ENCODE measurements at places on chromosomes 12 and 14.

DNA sequence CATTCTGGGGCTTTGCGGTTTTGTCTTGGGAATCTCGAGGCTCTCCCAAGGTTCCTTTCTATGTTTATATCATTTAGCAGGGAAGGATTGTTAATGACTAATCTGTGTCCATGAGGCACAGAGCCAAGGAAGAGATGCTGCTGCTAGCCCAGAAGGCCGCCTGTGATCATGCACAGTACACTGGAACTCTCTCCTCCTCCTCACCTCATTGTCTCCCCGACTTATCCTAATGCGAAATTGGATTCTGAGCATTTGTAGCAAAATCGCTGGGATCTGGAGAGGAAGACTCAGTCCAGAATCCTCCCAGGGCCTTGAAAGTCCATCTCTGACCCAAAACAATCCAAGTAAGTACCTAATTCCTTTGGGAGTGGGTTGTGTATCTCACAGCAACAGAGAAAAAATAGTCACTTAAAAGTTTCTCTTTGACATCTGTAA is at the start of gene NR1H4:
TSS of gene NR1H4 (plus strand) at position 151 of the 435 bp plus-strand sequence. CDS start 19,458 bp downstream, outside the sequence.
- no peak for DNase-seq

GRCh38 chr14:103731916-103732867 is 16.6 kb downstream of the ZFYVE21 start:
- DNase-seq = no peak

GRCh38 chr12:104508752-104509446 is 52.2 kb downstream of the CHST11 start:
- no peak for DNase-seq

GRCh38 chr12:128817111-128818015 is 6.4 kb downstream of the SLC15A4 start:
- no peak for DNase-seq

- peak; percentile 59 for DNase-seq
These were observed 1.0 kb upstream of the CDK17 start for GRCh38 chr12:96401076-96401871.

DNA sequence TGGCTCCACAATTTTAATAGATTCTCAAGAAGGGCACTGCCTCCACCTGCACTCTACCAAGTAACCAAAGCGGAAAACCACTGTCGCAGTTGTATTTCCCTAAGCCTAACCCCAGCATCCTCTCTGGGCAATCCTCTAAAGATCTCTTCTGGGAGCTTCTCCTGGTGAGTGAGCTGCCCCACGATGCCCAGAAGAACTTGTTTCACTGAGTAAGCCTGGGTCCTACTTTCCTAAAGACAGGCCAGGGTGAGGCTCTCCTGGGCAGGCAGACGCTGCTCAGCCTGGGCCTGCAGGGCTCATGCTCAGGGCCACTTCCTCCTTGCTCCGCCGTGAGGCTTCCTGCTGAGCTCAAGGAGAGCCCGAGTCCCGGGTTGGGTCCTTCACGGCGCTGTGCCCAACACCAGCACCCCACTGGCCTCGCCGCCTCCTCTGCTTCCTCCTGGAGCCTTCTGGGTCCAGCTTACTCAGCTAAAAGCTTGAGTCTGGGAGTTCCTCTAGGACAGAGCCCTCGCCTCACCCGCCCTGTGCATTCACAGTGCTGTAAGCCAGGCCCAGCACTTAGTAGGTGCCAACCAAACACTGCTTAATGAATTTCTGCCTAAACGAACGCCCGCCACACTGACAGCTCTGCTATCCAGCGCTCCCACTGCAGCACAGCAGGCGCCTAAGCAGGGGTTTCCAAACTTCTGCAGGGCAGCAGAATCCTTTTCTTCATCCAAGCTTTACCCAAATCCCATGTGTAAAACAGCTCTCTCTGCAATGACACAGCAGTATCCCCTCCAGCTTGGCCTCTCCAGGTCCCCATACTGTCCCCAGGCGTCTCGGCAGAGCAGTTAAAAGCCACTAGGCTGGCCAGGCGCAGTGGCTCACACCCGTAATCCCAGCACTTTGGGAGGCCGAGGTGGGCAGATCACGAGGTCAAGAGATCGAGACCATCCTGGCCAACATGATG is 5.7 kb downstream of the RAB35 start:
- peak; percentile 69 for DNase-seq

- no peak for DNase-seq
These were observed 8.4 kb downstream of the KRT3 start for GRCh38 chr12:52787324-52788191.

GRCh38 chr14:67881225-67881624 is 61.6 kb downstream of the RAD51B start:
- peak; percentile 29 for DNase-seq

GRCh38 chr12:69779928-69780327 is 41.3 kb downstream of the RAB3IP start:
- DNase-seq = no peak

DNA sequence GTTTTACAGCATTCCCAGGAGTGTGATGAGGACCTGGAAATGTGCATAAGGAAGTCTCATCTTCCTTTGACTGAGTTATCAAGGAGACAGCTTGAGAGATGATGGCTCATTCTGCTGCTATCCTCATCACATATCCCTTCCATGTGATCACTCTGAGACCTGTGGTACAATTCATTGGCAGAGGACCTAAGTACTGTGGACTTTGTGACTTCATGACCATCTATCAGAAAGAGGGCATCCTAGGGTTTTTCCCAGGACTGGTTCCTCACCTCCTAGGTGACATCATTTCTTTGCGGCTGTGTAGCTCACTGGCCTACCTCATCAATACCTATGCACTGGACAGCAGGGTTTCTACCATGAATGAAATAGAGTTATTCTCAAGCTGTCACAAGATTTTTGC is 172.1 kb upstream of the PLEKHG7 start:
- DNase-seq = no peak

GRCh38 chr12:27843714-27844245 is 63.7 kb upstream of the MANSC4 start:
- no peak for DNase-seq

DNA sequence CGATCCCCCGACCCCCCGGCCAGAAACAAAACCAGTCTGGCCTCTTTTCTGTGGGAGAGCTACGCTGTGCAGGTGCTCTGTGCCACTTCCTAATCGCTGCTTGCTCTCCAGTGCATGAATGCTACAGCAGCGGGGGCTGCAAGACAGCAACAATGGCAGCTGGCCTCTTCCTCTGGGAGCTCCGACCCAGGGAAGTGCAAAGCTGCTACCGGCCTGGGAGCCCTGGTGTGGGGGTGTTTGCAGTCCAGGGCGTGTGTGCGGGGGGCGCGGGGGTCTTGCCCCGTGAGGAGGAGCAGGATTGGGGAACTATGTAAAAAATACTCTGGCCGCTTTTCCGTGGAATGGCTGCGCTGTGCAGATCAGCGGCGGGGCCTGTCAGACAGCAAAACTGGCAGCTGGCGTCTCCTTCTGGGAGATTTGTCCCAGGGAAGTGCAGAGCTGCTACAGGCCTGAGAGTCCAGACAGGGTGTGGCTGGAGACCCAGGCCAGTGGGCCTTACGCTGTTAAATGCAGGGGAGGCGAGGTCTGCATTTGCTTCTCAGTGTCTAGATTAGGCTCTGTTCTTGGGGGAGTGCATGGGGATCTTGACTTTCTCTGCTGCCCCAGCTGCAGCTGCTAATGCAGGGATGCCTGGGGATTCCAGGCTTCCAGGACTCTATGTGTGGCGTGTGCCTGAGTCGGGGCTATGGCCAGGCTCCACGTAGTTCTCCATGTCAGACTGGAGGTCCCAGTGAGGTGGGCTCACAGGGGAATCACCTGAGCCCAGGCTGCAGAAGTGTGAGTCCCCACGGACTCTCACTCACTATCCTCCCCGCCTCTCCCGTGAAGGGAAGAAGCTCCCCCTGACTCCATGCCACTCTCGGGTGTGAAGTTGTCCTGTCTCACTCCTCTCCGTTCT is 344.5 kb downstream of the AEBP2 start:
- DNase-seq = no peak

DNA sequence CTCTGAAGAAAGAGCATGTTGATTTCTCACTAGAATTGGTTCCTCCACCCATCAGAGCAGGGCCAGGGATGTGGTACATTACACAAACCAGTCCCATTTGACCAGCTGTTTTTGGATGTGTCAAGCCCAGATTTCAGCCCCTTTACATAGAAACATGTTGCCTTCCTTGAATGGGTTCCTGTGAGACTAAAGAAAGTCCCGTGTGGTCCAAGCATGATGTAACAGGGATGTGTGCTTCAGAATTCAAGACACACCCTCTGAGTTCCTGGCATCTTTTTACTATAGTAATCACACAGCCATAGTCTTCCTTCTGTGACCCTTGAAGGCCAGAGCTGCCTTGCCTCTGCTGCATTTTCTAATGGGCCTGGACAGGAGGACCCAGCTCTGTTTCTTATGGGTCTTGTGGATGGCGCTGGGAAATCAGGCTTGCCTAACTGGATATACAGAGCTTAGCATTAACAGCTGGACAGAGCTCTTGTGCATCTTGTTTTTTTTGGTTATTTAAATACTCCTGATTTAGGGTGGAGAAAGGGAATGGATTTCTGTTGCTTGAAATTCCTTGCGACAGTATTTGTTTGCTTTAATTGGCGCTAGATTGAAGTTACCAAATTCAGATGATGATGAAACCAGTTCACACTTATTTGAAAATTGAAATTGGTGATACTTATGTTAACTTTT is 341.0 kb downstream of the ZFP36L1 start:
- DNase-seq = no peak

GRCh38 chr14:90024910-90025309 is 36.9 kb upstream of the KCNK13 start:
- no peak for DNase-seq
